ENCODE measurements at places on chromosomes 2 and 18.

GRCh38 chr2:204452464-204453023, 92.7 kb upstream of the PARD3B start:
- DNase-seq: peak; percentile 93

- no peak for DNase-seq
These were observed 1.6 kb upstream of the IGFBP5 start for GRCh38 chr2:216696751-216697560.

GRCh38 chr2:172680436-172681068, 55.1 kb upstream of the RAPGEF4 start:
- no peak for DNase-seq

DNA sequence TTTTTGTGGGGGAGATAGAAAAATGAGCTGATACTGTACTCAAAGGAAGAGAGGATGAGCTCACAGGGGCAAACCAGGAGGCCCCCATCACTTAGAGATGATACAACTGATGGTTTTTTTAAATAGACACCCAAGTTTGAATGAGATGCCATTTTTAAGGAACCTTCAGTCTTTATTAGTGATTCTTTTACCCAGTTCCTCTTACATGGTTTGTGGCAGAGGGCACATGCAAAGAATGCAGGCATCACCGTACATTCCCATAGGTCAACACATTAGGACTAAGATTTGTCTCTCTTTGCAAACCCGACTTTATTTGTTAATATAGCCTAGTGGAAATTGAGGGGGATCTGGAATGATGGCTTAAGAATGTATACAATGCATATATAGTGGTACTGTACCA, 250.9 kb downstream of the ASXL3 start:
- no peak for DNase-seq

GRCh38 chr2:227827143-227827542, 13.5 kb downstream of the CCL20 start:
- DNase-seq: no peak

DNA sequence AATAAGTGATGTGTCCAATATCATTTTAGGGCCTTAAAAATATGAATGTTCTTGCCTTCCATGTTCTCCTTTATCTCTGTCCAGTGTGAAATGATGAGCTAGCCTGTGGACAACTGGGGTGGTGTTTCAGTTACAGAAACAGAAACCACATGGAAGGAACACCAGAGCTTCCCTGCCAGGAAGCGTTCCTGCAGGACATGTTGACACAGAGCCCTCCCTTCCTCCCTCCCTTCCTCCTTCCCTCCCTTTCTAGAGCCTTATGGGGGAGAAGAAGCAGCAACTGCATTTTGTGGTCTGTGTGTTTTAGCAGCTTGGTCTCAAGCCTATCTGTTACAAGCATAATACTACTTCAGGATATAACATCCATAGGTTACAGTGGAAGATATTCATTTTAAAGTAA, 539.7 kb upstream of the NETO1 start:
- peak; percentile 45 for DNase-seq

DNA sequence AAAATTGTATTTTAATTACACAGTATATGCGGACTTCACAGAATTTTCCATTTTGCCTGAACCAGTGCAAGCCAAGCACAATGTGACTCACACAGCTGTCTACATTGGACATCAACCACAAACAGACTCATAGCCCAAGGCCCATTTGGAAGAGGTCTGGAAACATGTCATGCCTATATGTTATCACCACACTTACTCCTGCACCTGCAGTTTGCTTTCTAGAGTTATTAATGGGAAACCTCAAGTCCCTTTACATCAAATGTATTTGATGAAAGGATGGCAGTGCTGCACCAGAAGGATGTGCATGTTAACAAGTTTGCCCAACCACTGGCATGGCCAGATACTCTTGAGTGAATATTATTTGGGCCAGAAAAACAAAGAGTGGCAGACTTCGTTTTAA, 548.9 kb upstream of the CDH2 start:
- no peak for DNase-seq

DNA sequence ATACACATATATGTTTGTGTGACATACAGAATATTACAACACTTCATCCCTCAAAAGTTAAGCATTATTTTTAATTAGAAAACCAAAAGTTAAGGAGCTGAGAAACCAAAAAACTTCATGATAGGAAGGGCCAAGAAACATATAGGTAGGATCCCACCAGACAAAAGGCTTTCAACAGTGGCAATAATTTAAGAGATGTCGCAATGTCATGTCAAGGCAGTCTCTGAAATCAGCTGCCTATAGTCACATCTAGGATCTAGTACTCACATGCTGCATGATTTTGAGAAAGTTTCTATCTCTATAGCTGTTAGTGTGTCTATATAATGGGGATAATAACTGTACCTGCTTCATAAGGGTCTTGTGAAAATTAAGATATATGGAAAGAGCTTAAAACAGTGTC, 72.7 kb downstream of the SPIRE1 start:
- no peak for DNase-seq

DNA sequence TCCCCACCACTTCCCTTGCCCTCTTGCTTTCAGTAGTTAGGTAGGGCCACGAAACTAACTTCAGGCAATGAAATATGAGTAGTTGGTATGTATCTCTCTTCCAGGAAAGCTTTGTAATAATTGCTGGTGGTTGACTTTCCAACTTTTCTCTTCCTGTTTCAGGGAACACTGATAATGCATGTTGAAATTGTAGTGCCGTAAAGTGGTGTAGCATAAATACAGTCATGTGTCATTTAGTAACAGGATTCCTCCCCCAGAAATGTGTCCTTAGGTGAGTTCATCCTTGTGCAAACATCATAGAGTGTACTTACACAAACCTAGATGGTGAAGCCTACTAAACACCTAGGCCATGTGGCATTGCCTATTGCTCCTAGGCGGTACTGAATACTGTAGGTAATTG, 429.2 kb downstream of the PID1 start:
- peak; percentile 38 for DNase-seq

GRCh38 chr2:150247481-150247880, 240.0 kb downstream of the RND3 start:
- DNase-seq: no peak

- no peak for DNase-seq
These were observed 114.8 kb downstream of the MCFD2 start for GRCh38 chr2:46800625-46801349.

DNA sequence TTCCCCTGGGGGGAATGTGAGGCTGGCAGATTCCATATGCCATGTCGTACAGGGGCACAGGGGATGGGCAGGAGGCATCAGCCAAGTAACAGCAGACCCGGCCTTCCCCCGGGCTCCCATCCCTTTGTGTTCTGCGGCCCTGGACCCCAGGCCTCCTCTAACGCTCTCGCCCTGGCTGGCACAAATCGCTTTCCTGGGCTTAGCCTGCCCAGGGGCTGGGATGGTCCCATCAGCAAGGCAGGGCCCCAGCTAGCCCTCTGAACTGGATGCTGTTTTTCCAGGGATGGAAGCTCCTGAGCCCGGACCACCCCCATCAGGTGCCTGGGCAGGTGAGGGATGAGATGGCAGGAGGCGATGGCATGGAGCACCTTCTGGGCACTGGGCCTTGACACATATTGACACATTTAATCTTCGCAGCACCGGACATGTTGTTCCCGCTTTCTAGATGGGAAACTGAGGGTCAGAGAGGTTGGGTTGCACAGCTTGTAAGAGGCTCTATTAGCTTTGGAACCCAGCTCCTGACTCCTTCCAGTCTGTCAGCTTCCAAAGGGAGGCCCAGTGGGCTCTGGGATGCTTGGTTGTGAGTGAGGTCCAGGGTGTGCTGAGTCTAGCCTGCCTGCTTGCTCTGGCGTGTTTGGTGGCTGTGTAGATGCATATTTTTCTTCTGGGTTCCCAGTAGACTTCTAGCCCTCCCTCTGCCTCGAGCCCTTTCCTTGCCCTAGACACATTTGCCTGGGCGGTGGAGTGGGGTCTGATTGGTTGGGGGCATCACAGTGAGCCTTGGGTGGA, 40.3 kb downstream of the GLI2 start:
- DNase-seq: no peak

GRCh38 chr2:44895061-44895460, 46.4 kb upstream of the SIX3 start:
- DNase-seq: peak; percentile 6

GRCh38 chr2:226916669-226917068, 80.8 kb downstream of the RHBDD1 start:
- DNase-seq: no peak

DNA sequence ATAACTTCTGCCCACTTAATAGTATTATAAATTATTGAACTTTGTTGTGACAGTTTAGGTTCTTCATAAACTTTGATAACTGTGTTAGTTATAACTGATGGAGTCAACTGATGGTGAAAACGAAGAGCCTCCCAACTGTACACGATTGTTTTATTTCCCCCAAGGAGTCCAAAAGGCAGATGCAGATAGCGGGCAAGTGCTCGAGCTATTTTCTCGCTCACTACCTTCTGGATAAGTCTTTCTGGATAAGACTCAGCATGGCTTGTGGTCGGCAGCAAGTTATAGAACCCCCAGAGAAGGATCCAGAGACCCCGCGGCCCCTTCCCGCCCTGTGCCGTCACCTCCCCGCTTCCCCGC, 517 bp downstream of the GCFC2 start:
- DNase-seq: no peak

- no peak for DNase-seq
These were observed 186.8 kb upstream of the FBXO11 start for GRCh38 chr2:48092846-48093803.

DNA sequence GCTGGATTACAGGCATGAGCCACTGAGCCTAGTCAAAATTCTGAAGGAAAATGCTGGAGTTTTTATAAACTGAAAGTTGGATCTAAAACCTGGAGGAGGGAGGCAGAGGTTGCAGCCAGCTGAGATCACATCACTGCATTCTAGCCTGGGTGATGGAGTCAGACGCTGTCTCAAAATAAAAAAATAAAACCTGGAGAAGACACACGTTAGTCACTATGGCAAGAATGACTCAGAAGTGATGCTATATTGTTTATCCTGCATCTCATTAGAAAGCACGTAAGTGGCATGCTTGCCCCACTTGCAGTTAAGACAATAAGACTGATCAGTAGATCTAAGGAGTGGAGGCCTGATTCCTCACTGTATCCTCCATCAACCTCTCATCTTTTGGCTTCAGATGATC, 106.6 kb upstream of the STON1 start:
- DNase-seq: peak; percentile 72

DNA sequence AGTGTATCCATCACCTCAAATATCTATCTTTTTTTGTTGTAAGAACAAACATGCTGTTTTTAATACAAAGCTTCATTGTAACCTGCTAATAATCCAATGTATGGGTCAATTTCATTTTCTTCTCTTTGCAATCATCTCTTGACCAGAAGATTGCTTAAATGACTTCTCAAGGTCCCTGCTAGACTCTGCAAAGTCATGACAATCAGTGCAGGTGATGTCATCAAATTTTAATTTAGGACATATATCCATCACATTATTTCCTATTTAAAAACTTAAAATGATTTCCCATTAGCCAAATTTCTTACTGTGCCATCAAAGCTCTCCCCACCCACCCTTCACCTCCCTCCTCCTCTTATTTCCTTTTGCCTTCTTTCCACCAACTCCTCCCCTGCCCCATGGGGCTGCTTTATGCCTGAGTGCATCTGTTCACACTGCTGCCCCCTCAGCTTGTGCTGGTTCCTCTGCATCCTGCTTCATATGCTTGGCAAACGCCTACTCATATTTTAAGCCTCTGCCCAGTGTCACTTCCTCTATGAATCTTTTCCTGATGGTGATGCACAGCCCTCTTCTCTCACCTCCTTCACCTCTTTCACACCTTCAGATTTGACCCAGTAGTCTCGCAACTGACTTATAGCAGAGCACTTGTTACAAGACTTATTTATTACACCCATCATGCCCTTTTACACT, 20.3 kb downstream of the PLEK start:
- DNase-seq: no peak

DNA sequence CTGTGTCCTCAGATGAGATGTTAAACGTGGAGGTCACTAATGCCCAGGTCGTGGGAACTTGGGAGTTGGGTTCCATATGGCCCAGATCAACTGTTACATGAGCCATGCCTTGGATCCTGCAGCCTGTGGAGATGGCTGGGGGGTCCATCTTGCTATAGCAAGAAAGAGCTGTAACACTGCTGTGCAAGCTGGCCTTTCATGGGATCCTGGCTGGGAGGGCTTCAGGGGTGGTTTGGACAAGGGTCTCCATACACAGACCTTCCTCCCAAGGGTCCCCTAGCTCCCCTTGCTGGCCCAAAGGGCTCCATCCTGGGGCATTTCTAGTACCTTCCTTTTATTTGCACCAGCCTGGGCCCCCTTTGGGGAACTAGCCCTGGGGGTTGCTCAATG, 337.7 kb downstream of the DYSF start:
- no peak for DNase-seq

DNA sequence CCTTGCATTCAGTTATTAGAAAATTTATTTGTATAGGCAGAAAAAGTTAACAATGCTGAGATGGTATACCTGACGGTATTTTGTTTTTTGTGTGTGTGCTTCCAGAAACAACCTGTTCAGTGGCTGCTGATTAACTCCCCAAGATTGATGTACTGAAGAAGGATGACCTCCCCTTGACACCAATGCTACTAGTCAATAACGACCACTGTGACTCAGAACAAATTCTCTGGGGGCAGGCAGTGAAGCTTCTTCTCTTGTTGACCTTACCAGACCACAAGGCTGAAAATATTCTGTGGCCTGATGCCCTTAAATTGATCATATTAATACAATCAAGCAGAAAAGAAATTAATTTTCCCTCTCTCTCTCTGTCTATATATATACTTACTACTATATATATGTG, 1182.9 kb upstream of the CRIM1 start:
- DNase-seq: no peak

- no peak for DNase-seq
These were observed 27.4 kb downstream of the HS6ST1 start for GRCh38 chr2:128291161-128291843.

DNA sequence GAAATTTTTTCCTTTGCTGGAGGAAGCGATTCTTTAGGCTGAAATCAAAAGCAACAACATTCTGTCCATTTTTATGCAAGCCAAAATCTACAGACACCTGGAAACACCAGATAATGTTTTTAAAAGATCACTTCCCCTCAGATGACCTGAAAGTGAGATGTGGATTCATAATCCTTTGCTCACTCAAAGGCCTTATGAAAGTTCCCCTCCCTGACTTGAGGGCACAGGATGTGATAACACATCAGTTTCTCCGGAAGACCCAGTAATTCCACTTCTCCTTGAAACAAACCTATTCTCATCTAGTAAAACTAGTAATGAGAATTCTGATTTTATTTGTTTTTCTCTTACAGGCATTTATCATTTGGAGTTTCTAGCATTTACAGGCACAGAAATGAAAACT, 218.3 kb upstream of the RND3 start:
- DNase-seq: no peak

DNA sequence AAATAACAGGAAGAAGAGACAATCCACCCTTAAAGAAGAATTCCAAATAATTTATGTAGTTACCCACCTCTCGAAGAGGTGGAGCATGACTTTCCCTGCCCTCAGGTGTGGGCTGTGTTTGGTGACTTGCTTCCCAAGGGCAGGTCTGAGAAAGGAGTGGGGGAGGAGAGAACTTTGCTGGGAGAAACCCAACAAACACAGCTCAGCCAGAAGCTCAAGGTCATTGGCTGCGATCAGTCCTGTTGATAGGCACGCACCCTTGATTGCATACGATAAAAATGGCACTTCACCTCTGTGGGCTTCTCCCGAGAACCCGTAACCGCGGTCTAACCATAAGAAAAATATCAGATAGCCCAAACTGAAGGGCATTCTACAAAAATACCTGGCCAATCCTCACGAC, 157.5 kb upstream of the ID2 start:
- DNase-seq: no peak

GRCh38 chr2:30266051-30266621, 34.8 kb downstream of the LBH start:
- DNase-seq: no peak
